ENCODE measurements at places on chromosomes 3 and 15.

DNA sequence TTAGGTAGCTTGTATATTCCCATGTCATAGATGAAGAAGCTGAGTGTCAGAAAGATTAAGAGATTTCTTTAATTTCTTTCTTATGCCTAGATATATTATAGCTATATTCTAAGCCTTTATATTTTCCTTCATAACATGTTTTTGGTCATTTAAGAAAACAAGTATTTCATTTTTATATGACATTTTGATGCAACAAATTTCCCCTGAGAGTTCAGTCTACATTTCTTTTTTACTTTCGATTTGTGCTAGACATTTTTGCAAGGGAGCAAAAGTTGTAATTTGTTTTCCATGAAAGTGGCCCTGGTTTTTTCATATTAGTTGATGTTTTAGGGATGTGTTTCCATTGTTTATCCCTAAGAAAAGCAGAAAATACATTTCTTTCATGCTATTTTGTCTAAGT is 344.9 kb downstream of the NLGN1 start:
- no peak for DNase-seq

DNA sequence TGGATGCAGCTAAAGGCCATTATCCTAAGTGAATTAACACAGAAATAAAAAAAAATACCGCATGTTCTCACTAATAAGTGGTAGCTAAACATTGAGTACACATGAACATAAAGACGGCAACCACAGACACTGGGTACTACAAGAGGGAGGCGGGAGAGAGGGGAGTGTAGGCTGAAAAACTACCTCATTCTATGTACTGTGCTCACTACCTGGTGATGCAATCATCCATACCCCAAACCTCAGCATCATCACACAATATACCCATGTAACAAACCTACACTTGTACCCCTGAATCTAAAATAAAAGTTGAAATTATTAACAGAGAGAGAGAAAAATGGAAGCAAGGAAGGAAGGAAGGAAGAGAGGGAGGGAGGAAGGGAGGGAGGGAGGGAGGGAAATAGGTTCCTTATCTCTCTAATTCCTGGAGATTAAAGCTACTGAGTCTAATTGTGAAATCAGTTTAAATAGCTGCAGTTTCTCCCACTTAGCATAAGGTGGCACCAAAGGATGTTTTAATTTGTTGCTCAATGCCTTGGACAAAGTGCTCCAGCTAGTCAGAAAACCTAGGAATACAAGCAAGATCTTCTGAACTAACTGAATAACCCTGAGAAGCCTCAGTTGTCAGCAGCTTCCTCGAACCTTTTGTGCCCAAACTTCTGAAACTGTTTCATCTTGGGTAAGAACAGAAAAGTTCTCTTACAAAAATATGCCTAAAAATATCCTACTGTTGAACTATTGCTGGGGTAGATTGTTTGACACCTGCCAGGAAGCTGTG is 79.4 kb upstream of the ATP11B start:
- DNase-seq, result peak; percentile 67

DNA sequence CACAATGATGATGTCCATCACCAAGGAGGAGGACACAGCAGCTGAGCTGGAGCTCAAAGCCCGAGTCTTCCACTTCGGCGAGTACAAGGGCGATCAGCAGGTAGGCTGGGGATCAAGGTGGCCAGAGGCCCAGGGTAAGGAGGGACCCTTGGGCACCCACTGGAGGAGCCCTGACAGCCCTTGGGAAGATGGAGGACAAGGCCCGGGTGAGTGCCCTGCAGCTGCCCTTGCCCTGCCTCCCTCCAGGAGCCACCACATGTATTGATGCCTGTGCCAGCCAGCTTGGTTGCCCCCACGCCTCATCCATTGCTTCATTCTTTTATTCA is 38.4 kb downstream of the CFAP100 start:
- no peak for DNase-seq

DNA sequence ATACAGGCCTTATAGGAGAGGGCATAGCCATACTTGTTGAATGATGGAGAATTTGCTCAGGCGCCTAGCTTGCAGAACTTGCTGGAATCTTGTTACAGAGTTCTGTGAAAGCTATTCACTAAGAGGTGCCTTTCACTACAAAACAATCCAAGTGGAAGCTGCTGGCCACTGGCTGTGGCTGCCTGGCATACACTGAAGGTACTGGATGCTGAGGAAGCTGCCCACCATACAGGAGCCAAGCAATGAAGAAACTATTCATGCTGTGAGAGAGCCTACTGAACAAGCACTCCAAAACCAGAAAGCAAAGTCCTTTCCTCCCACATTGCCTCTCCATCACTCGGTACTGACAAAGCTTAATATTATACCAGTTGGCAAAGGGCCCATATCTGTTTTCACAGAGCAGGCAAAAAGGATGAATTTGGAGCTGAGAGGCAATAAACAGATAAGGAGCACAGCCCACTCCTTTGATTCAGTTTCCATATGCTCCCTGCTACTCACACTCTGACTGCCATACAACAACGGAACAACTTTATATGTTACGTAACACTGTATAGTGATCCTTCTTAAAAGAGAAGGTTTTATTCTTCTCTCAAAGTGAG is 192.6 kb upstream of the ALCAM start:
- no peak for DNase-seq

DNA sequence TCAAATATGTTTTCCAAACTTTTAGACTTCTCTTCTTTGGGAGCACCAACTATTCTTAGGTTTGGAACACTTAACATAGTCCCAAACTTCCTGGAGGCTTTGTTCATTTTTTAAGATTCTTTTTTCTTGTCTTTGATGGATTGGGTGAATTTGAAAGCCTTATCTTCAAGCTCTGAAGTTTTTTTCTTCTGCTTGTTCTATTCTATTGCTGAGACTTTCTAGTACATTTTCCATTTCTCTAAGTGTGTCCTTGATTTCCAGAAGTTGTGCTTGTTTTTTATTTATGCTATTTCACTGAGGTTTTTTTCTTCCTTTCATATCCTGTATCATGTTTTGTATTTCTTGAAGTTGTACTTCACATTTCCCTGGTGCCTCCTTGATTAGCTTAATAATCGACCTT is 97.5 kb downstream of the PLSCR2 start:
- no peak for DNase-seq

- no peak for DNase-seq
Observed at GRCh38 chr3:43872301-43872700, 181.6 kb downstream of the ABHD5 start.

DNA sequence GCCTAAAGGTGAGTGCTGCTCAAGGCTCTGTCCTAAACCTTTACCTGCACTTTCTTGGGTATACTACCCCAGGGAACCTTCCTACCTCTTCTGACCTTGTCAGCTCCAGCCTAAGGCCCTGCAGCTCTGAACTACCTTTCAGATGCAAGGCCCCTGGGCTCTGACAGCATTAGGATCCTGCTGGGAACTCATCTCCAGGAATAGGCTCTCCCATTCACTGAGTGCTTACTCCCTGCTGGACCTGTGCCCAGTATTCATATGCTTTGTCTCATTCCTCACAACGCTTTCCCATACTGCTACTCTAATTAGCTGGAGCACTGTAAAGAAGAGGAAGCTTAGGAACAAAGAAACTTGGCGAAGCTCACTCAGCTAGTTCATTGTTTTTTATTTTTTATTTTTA is 53.8 kb upstream of the RAB6B start:
- no peak for DNase-seq

GRCh38 chr3:126858401-126858800 is 124.5 kb upstream of the PLXNA1 start:
- no peak for DNase-seq

Data from LoVo (cell line).